ENCODE measurements at places on chromosomes 2 and 18.

- DNase-seq: no peak
Measured at GRCh38 chr18:26057344-26057773, 33.1 kb downstream of the SS18 start.

GRCh38 chr2:20282916-20283592 lies 58.1 kb upstream of the SDC1 start:
- DNase-seq: peak; percentile 76

- no peak for DNase-seq
Measured at GRCh38 chr18:57175532-57175931, 28.6 kb downstream of the BOD1L2 start.

GRCh38 chr2:184599054-184599871 lies 934 bp downstream of the ZNF804A start:
- DNase-seq: no peak

DNA sequence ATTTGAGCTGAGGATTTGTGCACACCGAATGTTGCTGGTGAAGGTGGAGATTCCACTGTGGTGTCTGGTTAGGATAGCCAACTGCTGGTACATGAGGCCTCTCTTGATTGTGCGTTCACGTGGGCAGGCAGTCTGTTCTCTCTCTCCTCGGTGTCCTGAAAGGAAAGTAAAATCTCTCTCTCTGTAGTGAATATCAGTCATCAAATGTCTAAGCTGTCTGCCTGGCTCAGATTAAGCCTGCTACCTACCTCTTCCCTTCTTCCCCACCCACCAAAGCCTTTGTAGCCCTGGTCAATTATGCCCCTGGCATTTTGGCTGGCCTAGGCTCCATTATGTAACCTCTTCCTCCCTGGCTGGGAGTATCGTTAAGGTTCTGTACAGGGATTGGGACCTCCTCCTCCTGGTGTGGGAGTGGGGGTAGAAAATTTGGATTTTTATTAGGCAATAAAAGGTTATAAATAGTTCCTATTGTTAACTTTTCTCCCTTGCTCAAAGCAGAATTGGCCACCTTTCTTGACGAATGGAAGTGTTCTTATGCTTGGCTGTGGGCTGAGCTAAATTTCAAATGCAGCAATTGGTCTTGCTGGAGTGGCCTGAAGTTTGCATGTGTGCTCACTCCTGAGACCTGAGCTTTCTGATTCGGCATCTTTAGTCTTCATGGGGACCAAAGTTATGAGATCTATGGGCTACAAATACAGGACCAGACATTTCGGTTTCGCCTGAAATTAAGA lies 148.8 kb downstream of the WDSUB1 start:
- DNase-seq: no peak

DNA sequence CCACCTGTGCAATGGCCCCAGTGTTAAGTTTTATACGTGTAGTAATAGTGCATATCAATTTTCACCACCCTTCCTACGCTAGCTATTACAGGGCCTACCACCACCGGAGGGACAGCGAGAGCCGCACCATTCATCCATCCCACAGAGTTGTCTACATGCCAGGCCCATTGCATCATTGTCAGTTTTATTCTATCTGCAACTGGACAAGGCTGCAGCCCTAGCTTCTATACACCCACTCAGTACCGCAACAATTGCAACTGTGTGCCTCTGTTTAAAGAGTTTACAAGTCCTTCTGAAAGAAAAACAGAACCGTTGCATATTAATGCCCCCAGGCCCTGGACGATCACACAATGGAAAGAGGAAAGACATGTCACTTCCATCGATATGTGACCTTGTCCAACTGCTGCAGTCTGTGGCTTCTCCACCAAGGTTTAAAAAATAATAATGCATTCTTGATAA lies 58.6 kb downstream of the ZEB2 start:
- DNase-seq: peak; percentile 84

DNA sequence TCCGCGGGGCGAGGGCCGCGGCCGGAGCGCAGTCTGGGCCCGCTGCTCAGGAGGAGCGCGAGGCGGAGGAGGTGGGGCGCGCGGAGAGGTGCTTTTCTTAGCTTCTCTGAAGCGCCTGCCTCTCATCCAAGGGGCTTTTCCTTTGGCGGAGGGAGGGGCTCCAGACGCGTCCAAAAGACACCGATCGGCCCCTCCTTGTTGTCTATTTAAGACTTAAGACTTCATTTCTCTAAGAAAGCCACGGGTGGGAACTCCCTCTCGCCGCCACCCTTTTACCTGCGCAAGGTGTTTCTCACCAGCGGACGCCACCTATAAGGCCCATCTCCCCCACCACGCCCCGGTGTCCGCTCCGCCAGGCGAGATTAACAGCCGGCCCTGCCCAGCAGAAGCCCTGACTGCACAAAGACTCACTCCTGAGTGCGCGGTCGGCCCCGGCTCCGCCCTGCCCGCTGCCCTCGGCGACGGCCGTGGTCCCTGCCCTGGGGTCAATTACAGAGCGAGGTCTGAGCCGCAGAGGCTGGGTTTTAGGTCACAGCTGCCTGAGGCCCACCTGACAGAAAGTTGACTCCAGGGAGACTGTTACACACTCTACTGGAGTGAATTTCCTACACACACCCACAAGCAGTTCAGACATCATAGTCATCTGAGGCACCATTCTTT lies at the start of gene DSC2:
TSS of gene DSC2 (minus strand) at position 397 of the 660 bp plus-strand sequence. CDS start 450 bp downstream, outside the sequence.
- no peak for DNase-seq

- DNase-seq: peak; percentile 0
Measured at GRCh38 chr2:178008636-178009289, 63.8 kb downstream of the PDE11A start.

DNA sequence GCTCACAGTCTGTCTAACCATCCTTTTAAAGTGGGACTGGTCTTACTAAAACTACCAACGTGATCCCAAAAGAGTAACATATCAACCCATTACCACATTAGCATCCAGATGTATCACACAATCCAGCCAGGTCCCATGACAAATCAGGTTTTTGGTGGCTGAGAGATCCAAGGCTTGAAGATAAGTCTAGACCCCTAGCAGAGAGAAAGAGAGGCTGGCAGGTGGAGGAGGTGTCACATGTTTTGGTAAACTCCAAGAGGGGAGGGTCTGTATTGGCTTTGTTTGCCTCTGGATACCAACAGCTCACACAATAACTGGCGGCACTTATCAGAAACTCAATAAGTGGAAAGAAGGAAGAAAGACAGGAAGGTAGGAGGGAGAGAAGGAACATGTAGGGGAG lies 357.6 kb downstream of the SS18 start:
- DNase-seq: no peak

- DNase-seq: no peak
Measured at GRCh38 chr2:17584689-17585088, 44.2 kb downstream of the VSNL1 start.

GRCh38 chr2:41743324-41743723 lies 304.5 kb upstream of the PKDCC start:
- no peak for DNase-seq

DNA sequence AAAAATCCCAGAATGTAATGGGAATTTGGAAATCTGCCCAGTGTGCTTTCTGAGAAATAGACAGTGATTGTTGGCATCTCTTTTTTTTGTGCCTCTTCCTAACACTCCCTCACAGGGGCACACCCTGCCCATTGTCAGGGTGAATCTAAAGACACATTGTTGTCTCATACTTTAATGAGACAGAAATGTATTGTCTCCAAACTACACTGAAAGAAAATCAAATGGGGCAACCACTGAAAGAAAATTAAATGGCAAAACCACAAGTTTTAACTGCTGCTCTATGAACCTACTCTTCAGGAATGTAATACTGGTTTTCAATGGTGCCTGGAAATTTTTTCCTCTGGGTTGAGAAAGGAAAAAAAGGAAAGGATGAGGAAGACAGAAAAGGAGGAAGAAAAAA lies 43.2 kb upstream of the GLS start:
- no peak for DNase-seq

DNA sequence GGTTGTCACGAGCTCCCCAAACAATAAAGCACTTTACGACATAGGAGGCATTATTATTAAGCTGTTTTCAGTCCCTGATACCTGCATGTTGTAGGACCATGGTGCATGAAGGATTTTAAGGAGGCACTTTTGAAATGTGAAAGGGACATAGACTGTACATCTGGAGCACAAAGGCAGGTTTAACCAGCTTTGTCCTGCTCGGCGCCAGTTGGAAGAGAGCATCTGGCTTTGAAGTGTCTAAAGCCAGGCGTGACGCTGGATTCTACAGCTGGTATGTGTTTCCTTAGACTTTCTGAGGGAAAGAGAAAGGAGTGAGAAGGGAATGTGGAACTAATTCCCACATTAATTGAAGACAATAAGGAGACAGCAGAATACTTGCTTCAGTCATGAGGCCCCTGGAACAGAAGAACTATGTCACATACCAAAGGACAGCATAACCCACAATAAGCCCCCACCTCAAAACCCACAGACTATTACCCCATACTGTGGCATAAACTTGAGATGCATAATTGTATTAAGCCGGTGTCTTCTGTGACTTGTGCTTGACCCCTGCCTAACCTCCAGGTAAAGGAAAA lies 381.0 kb upstream of the MEX3C start:
- no peak for DNase-seq

DNA sequence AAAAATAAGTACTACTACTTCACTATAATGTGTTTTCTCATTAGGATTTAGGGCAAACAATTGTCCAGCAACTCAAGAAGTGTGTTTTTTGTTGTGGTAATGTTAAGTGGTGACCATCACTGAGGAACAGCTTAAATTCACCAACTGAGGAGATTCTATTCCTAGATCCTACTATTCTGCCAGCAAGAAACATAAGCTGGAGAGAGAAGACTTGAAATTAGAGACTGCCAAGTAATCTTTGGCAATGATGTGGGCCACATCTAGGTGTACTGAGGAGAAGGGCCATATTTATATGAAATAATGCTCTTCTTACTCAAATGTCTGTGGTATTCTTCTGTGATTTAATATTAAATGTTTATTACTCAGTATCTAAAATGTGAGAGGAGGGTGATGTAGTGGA lies 44.3 kb upstream of the MSTN start:
- no peak for DNase-seq

GRCh38 chr2:48733067-48733503 lies 22.4 kb downstream of the LHCGR start:
- DNase-seq: no peak
